ENCODE measurements at places on chromosomes 16 and 17.

GRCh38 chr16:83599789-83600462 lies 207.9 kb upstream of the HSBP1 start:
- DNase-seq: no peak

- DNase-seq: no peak
Observed at GRCh38 chr17:50211249-50212120, 10.1 kb upstream of the COL1A1 start.

DNA sequence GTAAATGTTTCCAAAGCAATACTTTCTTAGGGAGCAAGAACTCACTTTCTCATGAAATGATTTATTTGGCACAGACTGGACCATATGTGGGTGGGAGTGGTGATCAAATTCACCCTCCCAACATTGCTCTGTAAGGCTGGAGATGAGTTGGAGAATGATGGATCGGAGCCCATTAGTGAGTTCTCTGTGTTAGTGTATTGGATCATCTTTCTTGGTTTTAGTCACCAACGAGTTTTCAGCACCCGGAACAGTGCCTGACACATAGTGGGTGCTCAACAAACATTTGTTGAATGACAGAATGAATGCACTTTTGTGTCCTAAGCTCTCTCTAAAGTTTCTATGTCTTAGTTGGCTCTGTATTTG lies 104.5 kb upstream of the FAM20A start:
- no peak for DNase-seq

DNA sequence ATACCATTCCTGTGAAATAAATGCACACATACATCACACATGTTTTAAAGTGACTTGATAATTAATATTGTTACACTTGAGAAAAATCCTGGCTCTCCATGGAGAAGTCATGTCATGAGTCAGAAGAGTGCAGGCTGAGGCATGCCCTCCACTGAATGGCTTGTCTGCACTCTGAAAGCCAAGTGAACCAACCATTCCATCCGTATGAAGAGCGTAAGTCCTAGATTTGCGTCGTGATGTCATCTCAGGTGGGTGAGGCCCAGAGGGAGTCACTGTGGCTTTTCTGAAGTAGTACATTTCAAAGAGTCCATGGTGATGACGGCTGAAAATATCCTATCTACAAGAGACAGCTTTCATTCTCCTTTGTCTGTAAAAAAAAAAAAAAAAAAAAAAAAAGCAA lies 83.5 kb upstream of the IRX5 start:
- peak; percentile 77 for DNase-seq

- peak; percentile 21 for DNase-seq
Observed at GRCh38 chr16:88561485-88562359, 8.5 kb upstream of the ZC3H18 start.

DNA sequence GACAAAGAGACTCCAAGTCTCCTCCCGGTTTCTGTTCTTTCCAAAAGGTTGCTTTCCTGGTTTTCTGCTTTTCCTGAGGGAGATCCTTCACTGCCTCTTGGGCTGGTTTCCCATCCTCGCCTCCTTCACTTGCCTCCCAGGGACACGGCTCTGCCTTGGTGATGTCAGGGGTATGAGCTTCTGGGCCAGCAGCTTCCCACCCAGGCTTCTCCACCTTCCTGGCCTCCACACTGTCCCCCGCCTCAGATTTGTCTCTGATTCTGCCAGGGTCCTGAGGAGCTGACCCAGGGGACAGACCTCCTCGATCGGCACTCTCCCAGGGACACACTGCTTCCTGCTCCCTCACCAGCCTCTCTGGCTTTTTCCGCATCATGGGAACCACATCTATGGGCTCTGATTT lies 14.5 kb downstream of the GPR179 start:
- no peak for DNase-seq

DNA sequence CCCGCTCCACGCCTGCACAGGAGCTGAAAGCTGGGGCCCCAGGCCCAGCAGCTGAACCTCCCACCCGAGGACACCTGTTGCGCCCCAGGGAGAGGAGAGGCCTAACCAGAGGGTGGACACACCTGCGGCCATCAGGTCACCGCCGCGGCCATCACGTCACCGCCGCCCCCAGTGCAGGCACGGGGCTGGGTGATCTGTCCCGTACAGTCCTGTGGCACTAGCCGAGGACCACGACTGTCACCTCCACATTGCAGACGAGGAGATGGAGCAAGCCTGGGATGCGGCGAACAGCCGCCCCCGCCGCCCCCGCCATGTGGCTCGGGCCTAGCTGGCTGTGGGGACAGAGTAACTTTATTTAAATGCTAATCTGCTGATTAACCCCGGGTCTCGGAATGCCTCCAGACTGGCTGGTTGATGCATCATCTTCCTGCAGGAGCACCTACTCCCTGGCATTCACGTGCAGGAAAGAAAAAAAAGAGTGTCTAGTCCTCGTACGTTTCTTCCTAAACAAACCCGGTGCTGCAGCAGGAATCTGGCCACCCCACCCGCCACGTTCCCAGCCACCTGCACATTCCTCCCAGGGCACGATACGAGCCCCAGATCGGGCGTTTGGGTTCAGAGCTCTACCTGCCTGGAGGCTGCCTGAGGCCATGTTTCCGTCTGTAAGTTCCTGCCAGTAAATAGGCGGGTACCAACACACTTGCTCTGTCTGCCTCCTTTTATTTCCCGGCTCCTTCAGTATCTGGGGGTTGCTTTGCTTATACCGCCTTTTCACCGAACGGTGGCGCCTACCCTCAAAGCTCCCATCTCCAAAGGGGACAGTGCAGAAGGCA lies 29.9 kb downstream of the PIEZO1 start:
- no peak for DNase-seq

GRCh38 chr16:2860826-2861567 lies 3.0 kb upstream of the PRSS22 start:
- DNase-seq: no peak

- no peak for DNase-seq
Observed at GRCh38 chr17:65966072-65966695, 225.7 kb downstream of the CEP112 start.

- DNase-seq: no peak
Observed at GRCh38 chr17:40778461-40778860, 3.9 kb downstream of the KRT27 start.

DNA sequence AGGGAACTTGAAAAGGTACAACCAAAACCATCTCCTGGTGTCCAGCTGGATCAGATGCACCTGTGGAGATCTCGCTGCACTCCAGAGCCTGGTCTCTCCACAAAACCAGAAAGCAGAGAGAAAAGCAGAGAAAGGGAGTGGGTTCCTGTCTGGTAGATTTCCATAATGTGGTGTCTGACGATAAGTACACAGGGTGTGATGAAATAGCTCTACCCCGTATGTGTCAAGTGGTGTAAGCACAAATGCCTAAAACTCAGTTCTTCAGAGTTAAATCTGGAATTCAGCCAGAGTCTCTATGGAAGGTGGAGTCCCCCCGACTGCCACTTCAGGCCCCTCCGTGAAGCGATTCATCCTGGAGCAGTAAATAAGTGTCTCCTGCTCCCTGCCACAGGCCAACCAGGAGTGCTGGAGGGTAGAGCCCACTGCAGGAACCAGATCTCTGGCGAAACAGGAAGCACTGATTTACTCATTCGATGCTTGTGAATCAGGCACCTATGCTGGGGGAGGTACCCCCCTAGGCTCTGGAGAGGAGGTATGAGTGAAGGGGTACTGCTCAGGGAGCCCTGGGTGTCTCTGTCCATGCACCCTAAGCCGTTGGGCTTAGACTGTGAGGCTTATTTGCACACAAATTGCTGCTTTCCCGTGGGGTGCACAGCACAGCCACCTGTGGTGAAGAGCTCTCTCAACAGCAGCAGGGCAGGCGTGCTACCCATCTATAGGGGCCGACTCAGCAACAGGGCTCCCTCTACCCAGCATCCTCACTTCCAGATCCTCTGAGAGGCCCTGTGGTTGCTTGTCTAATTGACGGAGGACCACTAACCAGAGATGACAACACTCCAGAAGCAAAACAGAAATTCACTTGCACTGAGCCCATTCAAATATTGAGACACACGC lies 97.1 kb upstream of the MYOCD start:
- DNase-seq: no peak

DNA sequence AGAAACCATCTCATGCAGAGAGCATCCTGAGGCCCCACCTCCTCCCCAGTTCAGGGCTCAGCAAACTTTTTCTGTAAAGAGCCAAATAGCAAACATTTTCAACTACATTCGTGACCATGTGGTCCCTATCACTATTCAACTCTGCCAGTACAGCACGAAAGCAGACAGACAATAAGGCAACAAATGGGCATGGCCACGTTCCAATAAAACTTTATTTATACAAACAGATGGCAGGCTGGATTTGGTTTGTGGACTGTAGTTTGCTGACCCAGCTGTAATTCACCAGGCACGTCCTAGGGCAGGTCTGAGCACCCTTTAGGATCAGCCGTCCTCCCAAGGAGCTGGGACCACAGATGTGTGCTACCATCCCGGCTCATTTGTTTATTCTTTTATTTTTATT lies 27.1 kb upstream of the GPRC5C start:
- DNase-seq: no peak

DNA sequence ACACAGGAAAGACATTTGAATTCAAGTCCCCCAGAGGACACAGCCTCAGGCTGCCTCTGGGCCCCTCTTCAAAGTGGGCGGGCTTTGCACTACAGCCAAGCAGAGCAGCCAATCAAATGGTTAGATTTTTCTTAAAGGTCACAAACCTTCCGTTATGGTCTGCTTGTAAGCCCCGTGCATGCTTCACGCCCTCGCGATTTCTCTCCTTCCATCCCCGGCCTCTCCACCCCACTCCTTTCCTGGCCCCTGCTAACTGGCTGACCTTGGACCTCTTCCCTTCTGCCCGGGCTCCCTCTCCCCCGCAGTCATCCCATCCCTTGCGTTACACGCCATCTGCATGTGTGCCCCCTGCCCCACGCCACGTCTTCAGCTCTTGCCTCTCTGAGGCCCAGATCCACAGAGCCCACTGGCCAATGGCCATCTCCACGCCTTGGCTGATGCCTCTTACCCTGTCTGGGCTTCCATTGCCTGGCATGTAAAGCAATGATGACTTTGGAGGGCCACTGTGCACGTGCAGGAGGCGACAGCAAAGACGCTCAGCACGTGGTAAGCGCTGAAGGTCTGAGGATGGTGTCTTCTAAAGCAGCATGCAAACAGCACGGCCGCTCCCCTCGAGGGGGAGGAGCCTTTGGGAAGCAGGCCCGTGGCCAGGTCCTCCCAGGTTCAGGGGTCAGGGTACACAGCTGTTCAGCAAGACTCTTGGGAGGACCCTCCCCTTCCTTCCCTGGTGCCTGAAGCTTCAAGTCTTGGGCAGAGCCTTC lies 86.8 kb downstream of the ZDHHC7 start:
- no peak for DNase-seq

- no peak for DNase-seq
Observed at GRCh38 chr16:11162586-11163268, 93.3 kb downstream of the SOCS1 start.

DNA sequence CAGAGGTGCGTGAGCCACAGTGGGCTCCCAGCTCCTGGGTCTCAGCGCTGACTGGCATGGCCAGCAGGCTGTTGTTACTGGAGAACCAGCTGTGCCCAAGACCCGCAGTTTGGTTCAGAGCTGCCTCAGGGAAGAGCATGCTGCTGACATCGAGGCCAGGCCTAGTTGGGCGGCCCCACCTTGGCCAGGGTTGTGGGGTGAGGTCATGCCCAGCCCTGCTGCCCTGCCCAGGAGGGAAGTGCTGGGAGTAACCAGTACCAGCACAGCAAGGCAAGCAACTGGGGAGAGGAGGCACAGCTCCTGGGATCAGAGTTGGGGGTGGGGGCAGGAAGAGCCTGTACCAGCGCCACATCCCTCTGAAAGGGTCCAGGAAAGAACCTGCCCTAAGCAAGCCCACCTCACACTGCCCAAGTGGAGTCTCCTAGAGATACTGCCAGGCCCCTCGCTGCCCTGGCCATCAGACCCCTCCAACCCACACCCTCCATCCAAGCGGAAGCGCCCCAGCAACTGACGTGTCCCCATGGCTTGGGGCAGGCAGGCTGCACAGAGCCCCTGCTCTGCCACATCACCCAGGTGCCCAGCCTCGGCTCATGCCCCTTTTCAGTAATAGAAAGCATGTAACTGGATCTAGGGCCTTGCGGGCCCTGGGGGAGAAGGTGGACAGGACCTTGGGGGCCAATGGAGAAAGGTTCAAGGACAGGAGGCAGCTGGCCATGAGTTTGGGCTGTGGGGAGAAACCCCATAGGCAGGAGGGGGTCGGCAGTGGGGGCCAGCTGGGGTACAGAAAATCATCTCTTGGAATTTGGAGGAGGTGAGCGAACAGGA lies 990 bp downstream of the DOK4 start:
- peak; percentile 21 for DNase-seq

DNA sequence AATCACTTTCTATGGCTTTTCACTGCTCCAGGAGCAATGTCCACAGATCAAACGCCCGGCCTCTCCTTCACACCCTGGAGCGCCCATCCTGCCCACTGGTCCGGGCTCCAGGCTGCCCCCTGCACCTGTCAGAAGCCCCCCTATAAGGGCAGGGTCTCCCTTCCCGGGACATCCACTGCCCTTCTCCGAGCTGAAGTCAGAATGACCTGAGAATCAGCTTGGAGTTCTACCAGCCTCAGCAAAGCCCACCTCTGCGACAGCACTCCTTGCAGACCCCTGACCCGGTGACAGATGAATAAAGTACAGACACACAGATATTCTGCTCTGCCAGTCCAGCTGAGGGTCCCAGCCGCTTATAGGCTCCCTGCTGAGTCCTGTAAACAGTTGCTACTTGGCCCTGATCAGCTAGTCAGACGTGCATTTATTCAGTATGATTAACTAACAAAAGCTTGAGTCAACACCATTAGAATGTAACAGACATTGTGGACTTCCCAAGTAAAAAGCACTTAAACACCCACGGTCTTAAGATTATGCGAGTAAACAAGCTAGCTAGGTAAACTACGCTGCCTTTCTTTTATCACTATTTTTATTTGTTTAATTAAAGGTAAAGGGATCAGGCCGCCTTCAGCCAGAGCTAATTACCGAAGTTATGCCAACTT lies 4.8 kb downstream of the SLC7A5 start:
- peak; percentile 66 for DNase-seq

DNA sequence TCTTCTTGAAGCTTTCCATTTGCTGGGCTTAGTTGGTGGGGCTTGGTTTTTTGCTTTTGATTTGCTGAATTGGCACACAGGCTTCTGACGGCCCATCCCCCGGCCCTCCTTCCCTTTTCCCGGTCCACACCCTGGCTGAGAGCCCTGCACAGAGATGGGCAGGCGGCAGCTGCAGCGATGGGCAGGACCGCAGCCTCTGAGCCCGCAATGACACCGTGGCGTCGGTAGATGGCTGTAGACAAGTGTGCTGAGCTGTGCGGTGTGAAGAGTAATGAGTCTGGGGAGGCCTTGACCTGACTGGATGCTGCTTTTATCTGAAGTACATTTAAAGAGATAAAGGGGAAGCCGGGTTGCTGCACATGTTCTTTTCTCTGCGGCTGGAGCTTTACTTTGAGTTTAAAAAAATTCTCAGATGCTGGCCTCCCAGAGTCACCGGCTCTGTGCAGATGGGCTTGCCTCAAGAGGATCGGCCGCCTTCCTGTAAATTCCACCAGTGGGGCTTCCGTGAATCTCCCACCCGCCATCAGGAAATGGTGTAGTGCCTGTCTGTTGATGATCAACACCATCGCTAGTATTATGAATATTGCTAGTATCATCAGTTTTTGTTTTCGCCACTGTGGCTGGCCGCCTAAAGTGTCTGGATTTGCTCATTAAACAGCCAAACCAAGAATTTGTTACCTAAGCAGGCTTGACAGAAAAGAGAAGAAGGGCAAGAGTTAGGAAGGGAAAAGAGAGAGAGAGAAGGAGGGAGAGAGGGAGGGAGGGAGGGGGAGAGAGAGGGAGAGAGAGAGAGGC lies 245.6 kb upstream of the RBFOX1 start:
- DNase-seq: peak; percentile 8

- no peak for DNase-seq
Observed at GRCh38 chr17:45740553-45741330, 43.4 kb upstream of the CRHR1 start.
